Upper lobe of left lung (tissue), 6 donors: ENCODE measurements at places on chromosomes 3 and 15.

GRCh38 chr15:82398785-82399184, 30.8 kb upstream of the GOLGA6L9 start:
- no peak overlapping the region for H3K4me3 ChIP-seq
- H3K36me3 ChIP-seq, result no peaks in the 10 kb centered on the region
- no peaks in the 10 kb centered on the region for H3K27me3 ChIP-seq
- no peaks in the 10 kb centered on the region for H3K4me1 ChIP-seq
- no peak overlapping the region for H3K27ac ChIP-seq

DNA sequence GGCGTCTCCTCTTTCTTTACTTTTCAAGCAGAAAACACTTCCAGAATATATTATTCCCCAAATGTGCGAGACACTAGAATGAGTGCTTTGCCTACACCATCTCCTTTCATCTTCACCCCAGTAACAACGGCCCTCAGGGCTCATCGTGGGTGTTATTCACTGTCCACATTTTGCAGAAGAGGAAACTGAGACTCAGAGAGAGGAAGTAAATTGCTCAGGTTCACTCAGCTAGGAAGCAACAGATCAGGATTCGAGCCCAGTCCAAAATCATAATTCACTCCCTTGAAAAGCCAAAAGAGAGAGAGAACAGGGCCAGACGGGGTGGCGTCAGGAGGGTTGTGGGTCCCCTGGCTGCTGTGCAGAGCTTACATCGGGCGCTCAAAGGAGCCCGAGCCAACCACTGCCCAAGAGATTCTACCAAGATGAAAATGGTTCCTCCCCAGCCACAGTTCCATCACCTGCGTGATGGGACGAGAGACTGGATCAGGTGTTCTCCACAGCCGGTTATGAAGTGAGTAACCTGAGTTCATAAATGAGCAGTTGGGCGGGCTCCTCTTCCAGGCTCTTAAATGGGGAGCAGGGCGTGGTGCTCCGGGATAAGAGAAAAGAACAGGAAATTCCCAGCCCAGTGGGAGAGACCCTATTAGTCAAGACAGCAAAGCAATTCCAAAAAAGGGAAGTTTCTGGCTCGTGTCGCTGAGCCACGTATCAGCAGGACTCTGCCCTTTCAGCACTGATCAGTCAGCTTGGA, 48.6 kb upstream of the FLNB start:
- no peak overlapping the region for H3K4me3 ChIP-seq
- peaks cover 7% of the 10 kb centered on the region for H3K4me1 ChIP-seq
- DNase-seq, result peak; percentile 62

DNA sequence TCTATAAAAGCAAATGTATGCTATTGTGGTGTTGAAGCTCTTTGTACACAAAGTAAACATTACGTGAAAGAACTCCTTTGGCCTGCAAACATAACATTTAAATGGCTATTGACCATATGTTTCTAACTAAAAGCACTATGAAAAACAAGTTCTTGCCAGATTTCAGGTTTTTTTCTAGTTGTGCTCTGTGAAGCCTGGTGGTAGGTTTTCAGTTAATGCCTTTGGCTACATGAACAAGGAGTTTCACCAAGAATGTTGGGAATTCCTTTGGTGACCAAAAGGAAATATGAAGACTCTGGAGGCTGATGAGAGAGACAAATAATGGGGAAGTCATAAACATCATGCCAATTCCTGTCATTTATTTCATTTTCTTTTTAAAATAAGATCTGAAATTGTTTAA, 66.0 kb downstream of the RBMS3 start:
- no peaks in the 10 kb centered on the region for H3K4me1 ChIP-seq
- no peak overlapping the region for H3K27ac ChIP-seq
- no peak for DNase-seq
- no peaks in the 10 kb centered on the region for H3K36me3 ChIP-seq
- no peak overlapping the region for H3K4me3 ChIP-seq

GRCh38 chr15:73564255-73564654, 68.9 kb downstream of the NPTN start:
- no peaks in the 10 kb centered on the region for H3K27me3 ChIP-seq
- H3K4me1 ChIP-seq, result peaks cover 7% of the 10 kb centered on the region
- H3K27ac ChIP-seq, result no peak overlapping the region
- no peak for DNase-seq

GRCh38 chr15:100942656-100943425, 23.7 kb downstream of the LRRK1 start:
- no peaks in the 10 kb centered on the region for H3K27me3 ChIP-seq
- H3K36me3 ChIP-seq, result no peaks in the 10 kb centered on the region
- DNase-seq, result no peak
- H3K4me3 ChIP-seq, result no peak overlapping the region

- no peak overlapping the region for H3K4me3 ChIP-seq
- H3K27me3 ChIP-seq, result no peaks in the 10 kb centered on the region
- peaks cover 19% of the 10 kb centered on the region for H3K4me1 ChIP-seq
- no peak overlapping the region for H3K27ac ChIP-seq
- no peak for DNase-seq
These were observed 12.8 kb downstream of the DCUN1D1 start for GRCh38 chr3:182967218-182968204.

DNA sequence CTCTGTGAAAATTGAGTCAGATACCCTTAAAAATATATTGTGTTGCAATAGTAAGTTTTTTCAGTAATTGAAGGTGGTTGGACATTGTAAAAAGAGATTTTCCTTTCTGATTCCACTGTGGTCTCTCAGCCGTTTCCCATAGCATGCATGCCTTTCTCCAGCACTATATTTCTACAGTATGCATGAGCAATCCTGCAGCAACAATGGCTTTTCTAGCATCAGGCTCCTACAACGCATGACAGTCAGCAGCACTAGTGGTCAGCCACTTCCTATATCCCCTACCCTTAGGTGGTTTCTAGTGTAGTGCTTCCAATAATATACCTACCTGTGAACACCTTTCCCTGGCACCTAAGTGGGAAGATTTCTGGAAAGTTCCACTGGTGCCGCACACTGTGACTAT, 55.4 kb upstream of the SNRPN start:
- H3K4me1 ChIP-seq, result no peaks in the 10 kb centered on the region
- H3K27ac ChIP-seq, result no peak overlapping the region
- no peak overlapping the region for H3K4me3 ChIP-seq

- H3K27me3 ChIP-seq, result no peaks in the 10 kb centered on the region
- H3K4me1 ChIP-seq, result no peaks in the 10 kb centered on the region
- no peaks in the 10 kb centered on the region for H3K36me3 ChIP-seq
- no peak overlapping the region for H3K27ac ChIP-seq
These were observed 166.9 kb downstream of the SUCNR1 start for GRCh38 chr3:152040319-152040718.

DNA sequence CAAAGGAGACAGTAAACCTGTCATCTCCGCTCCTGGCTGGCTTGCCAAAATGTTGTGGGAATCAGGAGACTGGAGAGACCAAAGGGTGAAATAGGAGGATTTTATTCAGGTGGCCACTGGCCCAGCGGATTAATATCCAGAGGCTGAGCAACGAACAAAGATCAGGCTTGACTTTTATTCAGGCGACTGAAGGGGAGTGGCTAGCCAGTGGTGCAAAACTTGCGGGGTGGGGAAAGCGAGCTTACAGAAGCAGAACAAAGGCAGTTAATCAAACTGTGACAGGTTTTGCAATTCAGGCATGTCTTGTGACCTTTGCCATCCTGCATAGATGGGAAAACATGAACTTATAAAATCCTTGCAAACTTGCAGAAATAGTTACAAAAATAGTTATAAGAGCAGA, 19.8 kb upstream of the ACAD9 start:
- peaks cover 6% of the 10 kb centered on the region for H3K4me1 ChIP-seq
- no peaks in the 10 kb centered on the region for H3K27me3 ChIP-seq
- H3K27ac ChIP-seq, result no peak overlapping the region
- no peak for DNase-seq

DNA sequence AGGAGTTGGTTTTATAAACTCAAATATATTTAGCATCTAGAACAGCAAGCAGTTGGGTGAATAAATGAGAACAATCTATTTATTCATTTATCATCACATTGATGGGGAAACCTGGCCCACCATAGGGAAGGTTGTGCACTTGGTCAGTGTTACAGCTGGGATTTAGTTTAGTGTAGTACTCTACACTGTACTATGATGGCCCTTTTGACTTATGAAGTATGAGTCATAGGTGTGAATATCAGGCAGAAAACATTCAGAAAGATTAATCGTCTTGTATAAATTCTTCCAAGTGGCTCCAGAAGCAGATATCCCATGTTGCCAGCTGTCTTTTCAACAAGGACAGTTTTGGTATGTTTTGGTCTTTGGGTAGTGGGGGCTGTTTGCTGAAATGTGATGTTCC, 38.0 kb downstream of the BBS4 start:
- DNase-seq, result no peak

DNA sequence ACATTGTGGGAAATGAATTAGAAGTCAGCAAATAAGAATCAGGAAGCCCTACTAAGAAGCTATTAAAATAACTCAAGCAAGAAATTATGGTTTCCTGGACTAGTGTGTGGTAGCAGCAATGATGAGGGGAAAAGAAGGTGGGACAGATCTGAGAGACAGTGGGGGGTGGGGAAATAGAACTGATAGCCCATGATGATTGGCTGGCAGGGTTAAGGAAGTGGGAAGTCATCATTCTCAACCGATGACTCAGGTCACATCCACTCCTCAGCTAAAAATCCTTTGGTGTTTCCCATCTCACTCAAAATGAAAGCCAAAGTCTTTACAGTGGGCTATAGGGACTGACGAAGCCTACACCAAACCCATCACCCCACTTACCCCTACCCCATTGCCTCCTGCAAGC, 153.9 kb upstream of the ARHGEF26 start:
- H3K4me3 ChIP-seq, result no peak overlapping the region
- no peaks in the 10 kb centered on the region for H3K4me1 ChIP-seq
- no peak for DNase-seq
- H3K36me3 ChIP-seq, result no peaks in the 10 kb centered on the region
- H3K27me3 ChIP-seq, result no peaks in the 10 kb centered on the region

GRCh38 chr3:4509983-4510755, 17.0 kb downstream of the ITPR1 start:
- H3K36me3 ChIP-seq, result no peaks in the 10 kb centered on the region
- H3K4me3 ChIP-seq, result no peak overlapping the region
- H3K4me1 ChIP-seq, result peaks cover 9% of the 10 kb centered on the region
- H3K27me3 ChIP-seq, result no peaks in the 10 kb centered on the region

- H3K4me3 ChIP-seq, result no peak overlapping the region
- no peaks in the 10 kb centered on the region for H3K36me3 ChIP-seq
- no peaks in the 10 kb centered on the region for H3K4me1 ChIP-seq
- no peak for DNase-seq
These were observed 195.9 kb downstream of the GABRG3 start for GRCh38 chr15:27166917-27167316.

DNA sequence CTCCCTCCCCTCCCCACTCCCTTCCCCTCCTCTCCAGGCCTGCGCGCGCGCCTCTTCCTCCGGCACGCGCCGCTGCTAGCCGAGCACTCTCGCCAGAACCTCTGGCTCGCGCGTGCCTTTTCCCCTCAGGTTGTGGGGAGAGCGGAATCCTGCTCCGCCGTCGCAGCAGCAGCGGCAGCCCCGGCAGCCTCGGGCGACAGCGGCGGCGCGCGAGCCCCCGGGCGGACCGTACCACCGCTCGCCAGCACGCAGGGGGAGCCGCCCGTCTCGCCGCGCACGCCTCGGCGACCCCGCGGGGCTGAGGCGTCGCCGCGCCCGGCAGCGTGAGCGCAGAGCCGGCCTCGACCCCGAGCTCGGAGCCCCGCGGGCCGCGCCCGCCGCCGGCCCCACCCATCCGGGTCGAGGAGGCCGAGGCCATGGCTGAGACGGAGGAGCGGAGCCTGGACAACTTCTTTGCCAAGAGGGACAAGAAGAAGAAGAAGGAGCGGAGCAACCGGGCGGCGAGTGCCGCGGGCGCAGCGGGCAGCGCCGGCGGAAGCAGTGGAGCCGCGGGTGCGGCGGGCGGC, at the start of gene CDV3:
TSS of gene CDV3 (plus strand) at position 58 of the 566 bp plus-strand sequence. CDS start at position 417, 359 bp downstream.
- H3K36me3 ChIP-seq, result peaks cover 4% of the 10 kb centered on the region
- H3K4me3 ChIP-seq, result peak within 1 kb of the TSS; percentile 71
- H3K27ac ChIP-seq, result peak within 1 kb of the TSS; percentile 97
- H3K4me1 ChIP-seq, result peaks cover 58% of the 10 kb centered on the region

GRCh38 chr3:161274691-161275298, 53.7 kb downstream of the NMD3 start:
- no peaks in the 10 kb centered on the region for H3K36me3 ChIP-seq
- H3K4me1 ChIP-seq, result no peaks in the 10 kb centered on the region
- H3K27ac ChIP-seq, result no peak overlapping the region
- no peak for DNase-seq
- no peak overlapping the region for H3K4me3 ChIP-seq
- H3K27me3 ChIP-seq, result no peaks in the 10 kb centered on the region

DNA sequence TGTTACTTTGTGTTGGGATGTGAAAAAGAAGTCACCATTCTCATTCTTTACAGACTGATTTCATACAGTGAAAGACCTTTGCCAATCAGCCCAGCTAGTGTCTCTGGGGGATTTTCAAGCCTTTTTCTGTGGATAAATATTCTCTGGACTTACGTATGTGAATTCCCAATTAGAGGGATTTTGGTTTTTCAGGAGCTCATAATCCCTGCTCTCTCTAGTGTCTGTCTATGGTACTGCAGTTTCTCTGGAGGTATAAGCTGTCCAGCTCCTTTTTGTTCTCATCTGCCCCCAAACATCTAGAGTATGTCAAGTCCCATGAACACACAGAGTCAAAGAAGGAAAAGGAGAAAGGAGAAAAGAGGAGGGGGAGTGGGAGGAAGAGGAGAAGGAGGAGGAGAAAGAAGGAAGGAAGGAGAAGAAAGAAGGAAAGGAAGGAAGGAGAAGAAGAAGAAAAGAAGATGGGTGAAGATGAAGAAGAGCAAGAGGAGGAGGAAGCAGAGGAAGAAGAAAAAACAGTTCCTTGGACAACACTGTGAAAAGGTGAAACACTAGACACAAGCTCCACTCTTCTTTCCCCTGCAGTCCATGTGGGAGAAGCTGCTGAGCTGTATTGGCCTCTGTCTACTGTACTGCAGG, 218.6 kb downstream of the GREM1 start:
- no peak for DNase-seq
- H3K4me1 ChIP-seq, result no peaks in the 10 kb centered on the region
- no peak overlapping the region for H3K27ac ChIP-seq
- H3K36me3 ChIP-seq, result no peaks in the 10 kb centered on the region

DNA sequence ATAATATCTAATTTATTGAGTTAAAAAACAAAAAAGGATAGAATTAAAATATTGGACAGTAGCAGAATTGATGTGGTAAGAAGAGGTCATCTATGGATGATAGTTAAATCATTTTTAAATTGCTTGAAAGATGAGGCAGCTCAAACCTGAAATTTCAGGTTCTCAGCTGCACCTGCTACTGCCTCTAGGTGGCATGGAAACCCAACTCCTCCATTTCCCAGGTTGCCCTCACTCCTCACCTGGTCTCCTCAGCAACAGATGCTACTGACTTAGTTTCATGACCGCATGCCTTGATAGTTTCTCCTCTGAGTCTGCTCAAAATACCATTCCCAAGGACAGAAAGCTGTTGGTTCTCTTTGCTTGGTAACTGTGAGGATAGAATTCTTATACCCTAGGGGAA, 148.1 kb downstream of the ABHD5 start:
- H3K36me3 ChIP-seq, result no peaks in the 10 kb centered on the region
- H3K4me3 ChIP-seq, result no peak overlapping the region
- no peaks in the 10 kb centered on the region for H3K4me1 ChIP-seq
- DNase-seq, result no peak

- no peaks in the 10 kb centered on the region for H3K27me3 ChIP-seq
- DNase-seq, result no peak
- H3K36me3 ChIP-seq, result peaks cover 3% of the 10 kb centered on the region
- no peak overlapping the region for H3K4me3 ChIP-seq
- no peak overlapping the region for H3K27ac ChIP-seq
These were observed 53.3 kb downstream of the AAGAB start for GRCh38 chr15:67201136-67201535.
